ENCODE measurements at places on chromosomes 12 and 14.

GRCh38 chr12:32887058-32887457 is 9.5 kb downstream of the PKP2 start:
- DNase-seq: no peak

GRCh38 chr14:72416081-72416849 is 477.6 kb downstream of the DPF3 start:
- DNase-seq: no peak

DNA sequence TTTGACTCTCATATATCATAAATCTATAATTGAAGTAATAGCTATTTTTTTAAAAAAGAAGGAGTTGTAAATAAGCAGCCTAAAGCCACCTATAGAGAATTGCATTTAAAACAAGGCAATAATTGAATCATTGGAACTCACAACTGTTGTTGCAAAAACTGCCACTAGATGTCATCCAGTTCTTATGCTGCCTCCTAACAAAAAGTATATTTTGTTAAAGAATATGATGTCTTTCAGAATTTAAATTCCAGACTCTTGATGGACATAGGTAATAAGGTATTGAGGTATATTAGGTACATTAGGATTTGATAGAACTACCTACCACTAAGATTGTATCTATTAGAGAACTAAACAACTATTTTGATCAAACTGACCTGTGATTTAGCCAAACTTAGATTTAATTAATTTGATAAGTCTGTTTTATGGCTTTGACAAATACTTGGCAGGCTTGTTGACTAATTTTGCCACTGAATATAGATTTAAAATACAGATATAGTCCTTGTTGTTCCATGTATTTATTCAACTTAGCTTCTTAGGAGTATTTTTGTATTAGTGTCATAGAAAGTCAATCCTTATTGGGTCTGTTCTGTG is 401.4 kb downstream of the RPL10L start:
- DNase-seq: no peak

GRCh38 chr12:31578632-31579031 is 12.3 kb downstream of the DENND5B start:
- DNase-seq: no peak

GRCh38 chr12:115261691-115262398 is 577.9 kb upstream of the TBX3 start:
- no peak for DNase-seq

DNA sequence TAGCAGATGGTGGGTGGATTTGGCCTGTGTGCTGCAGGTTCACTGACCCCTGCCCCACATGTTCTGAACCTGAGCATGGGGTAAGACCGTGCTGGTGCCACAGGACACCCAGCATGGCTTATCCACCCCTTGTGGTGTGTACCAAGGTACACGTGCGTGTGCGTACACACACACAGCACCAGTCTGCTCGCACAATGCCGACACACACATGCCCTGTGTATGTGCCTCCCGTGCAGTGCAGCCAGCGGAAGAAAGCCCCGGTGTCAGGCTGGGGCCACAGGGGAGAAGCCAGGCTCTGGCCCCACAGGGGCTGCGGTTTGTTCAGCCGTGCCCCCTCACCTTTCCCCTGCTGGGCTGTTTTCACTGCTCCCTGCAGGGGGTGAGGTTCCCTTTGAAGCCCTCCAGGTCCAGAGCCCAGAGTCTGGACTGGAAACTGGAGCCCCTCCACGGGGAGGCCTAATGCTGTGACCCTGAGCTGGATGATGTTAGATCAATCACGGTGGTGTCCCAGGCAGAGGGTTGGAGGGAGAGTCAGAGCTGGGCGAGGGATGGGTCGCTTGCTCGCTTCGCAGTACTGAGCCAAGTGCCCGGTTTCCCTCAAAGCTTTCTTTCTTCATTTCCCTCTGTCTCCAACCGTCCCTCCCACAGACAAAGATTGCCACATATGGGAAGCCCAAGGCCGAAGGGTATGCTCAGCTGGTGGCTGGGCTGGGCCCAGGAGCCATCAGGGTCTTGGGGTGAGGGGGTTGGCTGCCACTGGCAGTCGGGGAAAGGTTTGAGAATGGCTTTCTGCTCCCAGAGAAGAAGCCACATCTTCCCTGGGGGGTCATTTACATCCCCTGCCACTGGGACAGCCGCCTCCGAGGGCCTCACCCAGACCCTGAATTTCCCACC is 6.2 kb downstream of the DTX1 start:
- peak; percentile 75 for DNase-seq
